Cerebellum (tissue), 4 donors: ENCODE measurements at places on chromosomes 11 and 22.

- DNase-seq = no peak
These were observed 555.6 kb upstream of the LARGE1 start for GRCh38 chr22:34475886-34476285.

DNA sequence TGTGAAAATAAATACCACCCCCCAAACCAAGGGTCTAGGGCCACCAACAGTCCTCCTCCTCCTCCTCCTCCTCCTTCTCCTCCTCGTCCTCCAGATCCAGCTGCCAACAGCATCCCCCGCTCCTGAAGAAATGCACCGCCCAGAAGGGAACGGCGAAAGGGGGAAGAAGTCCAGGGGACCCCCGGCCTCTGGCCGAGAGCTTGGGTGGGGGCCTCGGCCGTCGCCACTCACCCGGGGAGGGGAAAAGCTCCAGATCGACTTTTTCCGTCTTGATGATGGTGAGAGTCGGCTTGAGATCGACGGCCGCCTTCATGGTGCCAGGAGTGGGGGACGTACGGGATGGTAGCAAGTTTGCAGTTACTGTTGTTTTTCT is 65.7 kb downstream of the ETS1 start:
- no peak for DNase-seq

GRCh38 chr11:78957476-78958245 is 383.0 kb upstream of the NARS2 start:
- DNase-seq = no peak

DNA sequence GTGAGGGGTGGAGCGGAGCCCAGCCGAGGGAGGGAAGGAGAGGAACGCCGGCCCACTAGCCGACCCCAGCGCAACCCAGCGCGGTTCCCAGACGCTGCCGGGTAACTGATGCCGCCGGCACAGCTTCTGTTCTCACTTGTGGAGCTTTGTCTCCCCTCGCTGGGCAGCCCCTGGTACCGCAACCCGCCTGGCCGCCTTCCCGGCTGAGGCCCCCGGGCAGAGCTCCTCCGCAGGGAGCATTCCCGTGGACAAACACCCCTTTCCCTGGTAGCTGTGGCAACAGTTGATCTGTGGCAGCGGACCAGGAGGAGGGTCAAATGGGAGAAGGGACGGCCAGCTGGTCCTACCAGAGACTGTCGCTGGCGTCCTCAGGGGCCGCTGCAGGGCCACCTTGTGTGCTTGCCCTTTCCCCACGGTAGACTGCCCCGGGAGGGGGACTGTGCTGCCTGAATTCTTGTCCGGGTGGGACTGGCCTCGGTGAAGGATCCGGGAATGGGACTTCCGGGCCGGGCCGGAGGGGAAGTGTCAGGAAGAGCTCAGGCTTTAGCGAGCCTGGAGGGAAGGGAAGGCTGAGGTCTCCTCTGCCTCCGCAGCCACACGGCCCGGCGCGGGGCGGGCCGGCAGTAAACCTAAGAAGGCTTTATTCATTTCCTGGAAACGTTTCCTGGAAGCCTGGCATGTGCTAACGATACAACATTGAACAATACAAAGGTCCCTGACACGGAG is 468.0 kb downstream of the OPCML start:
- peak; percentile 86 for DNase-seq

GRCh38 chr11:33476945-33477606 is 219.9 kb downstream of the HIPK3 start:
- DNase-seq = no peak

GRCh38 chr11:16184588-16184987 is 171.8 kb downstream of the SOX6 start:
- no peak for DNase-seq

DNA sequence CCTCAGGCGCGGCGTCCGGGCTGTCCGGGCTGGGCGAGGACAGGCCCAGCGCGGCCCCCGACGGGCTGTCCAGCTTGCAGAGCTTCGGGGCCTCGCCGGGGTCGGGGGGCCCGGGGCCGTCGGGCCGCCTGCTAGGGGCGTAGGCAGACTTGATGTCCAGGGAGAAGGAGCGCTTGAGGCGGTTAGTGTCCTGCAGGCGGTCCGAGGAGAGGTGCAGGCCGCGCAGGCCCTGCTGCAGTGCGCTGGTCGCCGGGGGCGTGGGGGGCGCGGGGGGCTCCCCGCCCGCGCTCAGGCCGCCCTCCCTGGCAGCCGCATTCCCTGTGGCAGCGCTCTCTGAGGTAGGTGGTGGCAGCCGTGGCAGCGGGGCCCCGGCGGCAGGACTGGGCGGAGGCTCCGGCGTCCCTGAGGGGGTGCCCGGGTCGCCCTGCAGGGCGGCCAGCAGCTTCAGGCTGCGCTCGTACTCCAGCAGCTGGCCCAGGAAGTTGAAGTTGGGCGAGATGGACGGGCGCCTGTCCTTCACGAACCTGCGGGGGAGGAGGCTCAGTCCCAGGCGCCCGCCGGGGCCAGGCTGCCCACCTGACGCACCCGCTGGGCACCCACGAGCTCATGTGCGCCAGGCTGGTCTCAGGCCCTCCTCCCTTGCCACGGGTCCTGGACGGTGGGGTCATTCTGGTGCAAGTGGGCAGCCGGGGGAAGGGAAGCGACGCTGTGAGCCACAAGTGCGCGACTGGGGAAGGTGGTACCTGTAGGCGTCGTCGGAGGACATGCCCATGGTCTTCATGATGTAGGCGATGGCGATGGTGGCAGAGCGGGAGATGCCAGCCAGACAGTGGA is 14.8 kb downstream of the DUSP8 start:
- DNase-seq = no peak

DNA sequence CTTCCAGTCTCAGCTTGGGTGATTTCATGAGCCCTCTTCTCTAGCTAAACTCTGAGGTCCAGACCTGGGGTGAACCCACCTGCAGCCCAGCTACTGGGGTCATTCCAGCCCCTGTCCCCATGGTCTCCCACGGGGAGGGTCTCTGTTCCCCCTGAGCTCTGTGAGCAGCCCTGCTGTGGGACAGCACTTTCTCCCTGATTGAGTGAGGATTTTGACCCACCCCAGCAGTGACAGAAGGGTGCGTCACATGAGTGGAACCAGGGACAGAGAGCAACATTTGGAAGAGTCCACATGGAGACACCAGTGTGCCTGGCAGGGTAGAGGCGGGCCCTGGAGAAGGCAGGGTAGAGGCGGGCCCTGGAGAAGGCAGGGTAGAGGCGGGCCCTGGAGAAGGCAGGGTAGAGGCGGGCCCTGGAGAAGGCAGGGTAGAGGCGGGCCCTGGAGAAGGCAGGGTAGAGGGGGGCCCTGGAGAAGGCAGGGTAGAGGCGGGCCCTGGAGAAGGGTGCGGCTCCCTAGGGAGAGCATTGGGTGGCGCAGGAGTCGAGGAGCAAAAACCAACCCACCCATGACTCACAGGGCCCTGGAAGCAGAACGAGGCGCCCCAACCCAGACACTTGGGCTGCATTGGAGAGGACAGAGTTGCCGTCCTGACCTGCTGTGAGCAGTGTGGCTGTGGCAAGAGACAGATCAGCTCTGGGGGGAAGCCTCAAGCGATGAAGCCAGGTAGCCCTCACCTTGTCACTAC is 227.7 kb upstream of the B3GAT1 start:
- no peak for DNase-seq

DNA sequence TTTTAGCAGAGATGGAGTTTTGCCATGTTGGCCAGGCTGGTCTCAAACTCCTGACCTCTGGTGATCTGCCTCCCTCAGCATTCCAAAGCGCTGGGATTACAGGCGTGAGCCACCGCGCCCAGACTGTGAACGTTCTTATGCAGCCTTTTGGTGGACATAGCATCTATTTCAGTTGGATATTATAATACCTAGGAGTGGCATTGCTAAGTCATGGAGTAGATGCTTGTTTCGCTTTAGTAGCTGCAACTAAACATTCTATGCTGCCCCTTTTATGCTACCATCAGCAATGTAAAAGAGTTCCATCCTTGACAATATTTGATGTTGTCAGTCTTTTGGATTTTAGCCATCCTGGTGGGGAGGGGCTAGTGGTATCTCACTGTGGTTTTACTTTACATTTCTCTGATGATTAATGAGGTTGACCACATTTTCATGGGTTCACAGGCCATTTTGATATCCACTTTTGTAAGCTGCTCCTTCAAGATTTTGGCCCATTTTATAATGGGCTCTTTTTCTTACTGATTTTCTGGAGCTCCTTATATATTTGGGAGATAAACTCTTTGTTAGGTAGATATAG is 16.5 kb upstream of the APOBEC3A start:
- no peak for DNase-seq

GRCh38 chr22:28497188-28497587 is 182.5 kb downstream of the TTC28 start:
- DNase-seq = no peak

DNA sequence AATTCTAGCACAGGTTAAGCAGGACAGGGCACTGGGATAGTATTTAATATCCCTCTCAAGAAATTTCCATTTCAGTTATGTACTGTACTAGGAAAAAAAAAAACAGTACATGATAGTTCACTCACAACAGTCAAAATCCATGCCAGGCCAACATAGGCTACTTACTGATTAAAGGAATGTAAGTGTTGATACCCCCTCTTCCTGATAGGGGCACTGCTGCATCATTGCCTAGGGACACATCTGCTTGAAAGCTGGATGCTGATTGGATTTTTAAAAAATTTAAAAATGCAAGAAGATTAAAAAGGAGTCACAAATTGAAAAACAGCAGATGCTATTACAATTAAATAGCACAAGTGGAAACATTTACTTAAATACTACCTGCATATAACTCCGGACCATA is 43.4 kb downstream of the APOL5 start:
- DNase-seq = no peak

DNA sequence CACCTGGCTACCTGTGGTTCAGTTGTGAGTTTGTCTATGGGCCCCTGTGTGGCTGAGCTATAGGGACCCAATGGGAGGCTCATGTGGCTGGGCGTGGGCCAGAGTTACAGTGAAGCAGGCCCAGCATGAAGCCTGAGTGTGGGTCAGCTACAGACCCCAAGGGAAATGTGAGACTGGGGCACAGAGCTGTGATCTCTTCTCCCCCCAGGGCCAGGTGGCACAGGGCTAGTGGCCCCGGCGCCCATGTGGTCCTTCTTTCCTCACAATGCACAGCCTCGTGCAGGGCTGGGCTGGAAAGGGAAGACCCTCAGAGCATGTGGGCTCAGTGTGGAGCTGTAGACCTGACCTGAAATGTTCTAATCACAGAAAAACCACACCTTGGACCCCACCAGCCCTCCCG is 71.6 kb upstream of the NECTIN1 start:
- DNase-seq = no peak

DNA sequence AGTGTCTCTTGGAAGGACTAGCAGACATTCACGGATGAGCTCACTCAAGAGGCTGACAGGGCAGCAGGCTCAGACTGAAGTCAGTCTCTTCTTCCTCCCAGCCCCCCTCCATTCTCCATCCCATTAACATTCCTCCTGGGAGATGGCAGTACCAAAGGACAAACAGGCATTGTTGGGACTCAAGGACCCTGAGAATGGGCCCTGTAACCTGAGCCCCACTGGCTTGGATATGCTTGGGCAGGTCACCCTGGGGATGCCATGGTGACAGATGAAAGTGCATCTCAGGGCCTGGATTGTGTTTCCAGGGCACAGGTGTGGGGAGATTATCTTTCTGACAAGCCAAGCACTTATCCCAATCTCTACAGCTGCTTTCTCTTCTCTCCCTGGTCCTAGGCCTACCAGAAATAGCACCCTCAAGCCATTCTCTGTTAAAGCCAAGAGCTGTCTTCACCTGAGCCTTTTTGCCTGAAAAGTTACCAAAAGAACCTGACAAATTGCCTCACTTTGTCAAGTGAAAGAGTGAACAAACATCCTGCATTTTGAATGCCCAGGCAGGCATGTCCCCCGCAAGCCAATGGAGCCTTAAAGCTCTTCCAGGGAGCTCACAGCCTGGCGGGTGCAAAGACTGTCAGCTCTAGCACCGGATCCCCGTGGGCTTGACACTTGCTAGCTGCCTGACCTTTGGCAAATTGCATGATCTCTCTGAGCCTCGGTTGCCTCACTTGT is 366.0 kb upstream of the NARS2 start:
- DNase-seq = no peak

DNA sequence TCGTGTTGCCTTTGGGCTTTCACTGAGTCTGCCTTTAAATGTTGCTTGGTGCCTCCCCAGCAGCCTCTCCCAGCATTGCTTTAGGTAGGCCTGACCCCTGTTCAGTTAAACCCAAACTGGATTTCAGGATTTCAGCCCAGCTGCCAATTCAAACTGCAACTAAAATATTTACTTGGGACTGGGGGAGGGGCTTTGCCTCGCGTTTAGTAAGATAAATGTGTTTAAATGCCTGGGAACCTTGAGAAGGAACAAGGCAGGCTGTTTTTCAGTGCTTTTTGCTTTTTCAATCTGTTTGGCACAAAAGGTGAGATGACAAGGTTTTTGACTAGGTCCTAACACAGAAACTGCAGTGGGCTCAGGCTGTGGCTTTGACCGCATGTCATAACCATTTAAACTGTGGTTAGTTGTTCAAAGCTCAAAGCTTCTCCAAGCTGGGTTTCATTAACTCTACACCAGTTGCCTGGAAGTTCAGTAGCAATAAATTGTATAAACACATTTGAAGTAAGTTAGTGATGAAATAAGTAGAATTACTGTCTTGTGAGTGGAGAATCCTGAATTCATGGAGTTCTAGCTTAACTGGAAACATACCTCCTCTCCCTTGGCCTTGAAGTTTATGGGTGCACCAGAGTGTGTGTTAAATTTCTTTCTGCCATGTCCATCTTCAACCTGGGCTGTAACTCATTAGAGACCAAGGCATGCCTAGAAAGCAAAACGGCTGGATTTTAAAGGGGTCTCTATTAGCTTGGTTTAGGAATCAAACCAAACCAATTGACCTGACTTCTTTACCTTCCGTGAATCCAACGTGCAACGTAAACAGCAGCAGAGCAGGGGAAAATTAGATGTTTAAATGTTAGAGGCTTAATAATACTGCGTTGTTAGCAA is 3.6 kb downstream of the PKNOX2 start:
- DNase-seq = no peak

GRCh38 chr11:3202759-3203158 is 15.9 kb downstream of the MRGPRG start:
- DNase-seq = no peak
